ENCODE measurements at places on chromosomes 2 and 18.
A peak's percentile ranks its signal among the peaks of the same experiment; 100 is the strongest.

- DNase-seq: peak; percentile 41
These were observed 7.5 kb upstream of the SP9 start for GRCh38 chr2:174327021-174327840.

- no peak for DNase-seq
These were observed 13.6 kb downstream of the TWSG1 start for GRCh38 chr18:9348079-9348671.

GRCh38 chr2:164979113-164979512 is 23.8 kb upstream of the SLC38A11 start:
- DNase-seq: no peak

DNA sequence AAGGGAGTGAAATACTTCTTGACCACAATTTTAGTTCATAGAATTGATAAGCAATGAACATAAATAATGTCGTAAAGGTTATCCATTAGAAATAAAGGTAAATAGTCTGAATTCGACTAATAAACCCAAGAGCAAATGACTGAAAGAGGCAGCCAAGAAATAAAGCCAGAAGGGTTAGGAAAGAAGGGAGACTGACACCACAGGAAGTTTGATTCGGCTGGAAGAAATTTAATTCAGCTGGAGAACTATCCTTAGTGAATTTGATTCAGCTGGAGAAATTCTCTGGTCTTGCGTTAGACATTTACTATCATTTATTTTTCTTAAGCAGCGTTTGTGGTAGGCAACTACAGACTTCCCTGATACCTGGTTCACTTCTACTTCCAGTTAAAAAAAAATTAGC is 429.6 kb downstream of the PID1 start:
- DNase-seq: no peak

DNA sequence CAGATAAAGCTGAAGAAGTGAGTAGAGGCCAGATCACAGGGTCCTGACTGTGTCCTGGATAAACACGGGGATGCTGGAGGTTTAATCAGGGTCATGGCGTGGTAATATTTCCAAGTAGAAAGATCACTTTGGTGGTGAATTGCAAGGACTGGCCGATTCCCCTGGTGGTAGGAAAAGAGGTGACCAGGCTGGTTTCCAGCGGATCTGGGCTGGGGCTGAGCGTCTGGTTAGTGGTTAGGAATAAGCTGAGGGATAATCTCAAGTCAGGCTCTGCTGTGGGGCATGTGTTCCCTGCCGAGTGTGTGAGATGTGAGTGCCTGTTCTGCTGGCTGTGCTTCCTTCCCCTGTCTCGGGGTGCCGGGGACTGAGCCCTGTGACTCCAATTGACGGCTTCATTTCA is 484.0 kb downstream of the TSN start:
- DNase-seq: no peak

DNA sequence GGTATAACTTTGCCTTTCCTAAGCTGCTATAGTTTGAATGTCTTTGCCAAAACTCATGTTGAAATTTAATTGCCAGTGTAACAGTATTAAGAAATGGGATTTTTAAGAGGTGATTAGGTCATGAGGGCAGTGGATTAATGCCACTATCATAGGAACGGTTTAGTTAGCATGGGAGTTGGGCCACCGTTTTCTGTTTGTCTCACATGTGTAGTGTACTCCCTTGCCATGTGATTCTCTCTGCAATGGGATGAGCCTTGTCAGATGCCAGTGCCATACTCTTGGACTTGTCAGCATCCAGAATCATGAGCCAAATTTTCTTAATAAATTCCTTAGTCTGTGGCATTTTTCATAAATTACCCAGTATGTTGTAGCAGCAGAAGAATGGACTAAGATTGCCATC is 388.9 kb upstream of the RGPD4 start:
- DNase-seq: no peak

DNA sequence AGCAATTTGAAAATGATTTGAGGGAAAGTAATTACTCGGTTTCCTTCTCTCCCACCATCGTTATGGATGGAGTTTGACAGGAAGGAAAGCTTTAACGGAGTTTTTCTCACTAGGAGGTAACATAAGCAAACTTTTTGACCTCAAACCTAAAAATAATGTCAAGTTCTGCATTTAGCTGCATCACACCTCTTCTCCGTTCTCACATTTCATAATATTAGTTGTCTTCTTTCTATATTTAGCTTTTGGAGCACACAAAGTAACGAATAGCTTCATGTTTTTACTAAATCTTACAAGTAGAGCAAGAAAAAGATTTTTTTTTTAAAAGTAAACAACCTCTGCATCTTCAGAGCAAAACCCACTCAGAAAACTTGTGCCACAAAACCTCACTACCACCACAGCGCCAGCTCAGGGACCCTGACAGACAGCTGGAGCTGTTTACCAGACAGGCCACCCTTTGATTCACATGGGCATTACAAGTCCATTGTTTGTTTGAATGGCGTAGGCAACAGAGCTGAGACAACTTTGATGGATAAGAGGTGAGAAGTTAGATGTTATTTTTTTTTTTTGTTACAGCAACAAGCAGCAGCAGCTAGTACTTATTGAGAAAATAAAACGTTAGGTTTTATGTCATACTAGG is 21.9 kb upstream of the ICOS start:
- DNase-seq: no peak

GRCh38 chr2:196372276-196372809 is 201.0 kb upstream of the STK17B start:
- DNase-seq: no peak

- DNase-seq: no peak
These were observed 96.1 kb downstream of the ITGA4 start for GRCh38 chr2:181553244-181553643.

- DNase-seq: no peak
These were observed 63.6 kb downstream of the ZBTB7C start for GRCh38 chr18:48345596-48345995.

GRCh38 chr18:12029786-12030584 is 48.7 kb downstream of the IMPA2 start:
- DNase-seq: no peak

GRCh38 chr2:189312643-189313042 is 128.6 kb upstream of the WDR75 start:
- DNase-seq: no peak

- peak; percentile 57 for DNase-seq
These were observed 889.1 kb upstream of the GCFC2 start for GRCh38 chr2:76599732-76600368.

- DNase-seq: no peak
These were observed 2.8 kb downstream of the CYTIP start for GRCh38 chr2:157441072-157441454.

- no peak for DNase-seq
These were observed 44.8 kb downstream of the PAX8 start for GRCh38 chr2:113233593-113234550.

DNA sequence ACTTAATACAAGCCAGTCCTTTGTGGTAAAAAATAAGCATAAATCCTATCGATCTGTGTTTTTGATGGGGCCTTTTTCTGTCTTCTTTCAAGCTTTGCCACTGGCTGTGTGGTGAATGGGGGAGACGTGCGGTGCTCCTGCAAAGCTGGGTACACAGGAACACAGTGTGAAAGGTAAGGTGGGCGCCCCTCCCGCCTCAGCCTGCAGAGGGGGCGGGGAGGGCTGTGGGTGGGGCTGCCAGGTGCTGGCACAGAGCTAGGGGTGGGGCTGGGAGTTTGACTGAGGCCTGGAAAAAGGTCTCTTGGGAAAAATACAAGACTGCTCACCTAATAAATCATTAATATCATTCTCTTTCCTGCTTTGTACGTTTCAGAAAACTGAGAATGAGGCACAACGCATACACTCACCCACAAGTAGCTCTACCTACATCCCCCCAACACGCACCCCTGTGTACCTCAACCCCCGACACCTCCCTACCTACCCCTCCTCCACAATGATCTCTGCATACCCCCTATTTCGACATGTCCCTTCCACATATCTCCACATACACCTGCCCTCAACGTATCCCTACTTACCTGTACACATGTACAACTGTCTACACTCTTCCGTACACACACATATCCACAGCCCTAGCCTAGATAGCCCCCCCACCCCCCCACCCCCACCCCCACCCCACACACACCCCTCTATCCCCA is 129.7 kb upstream of the TTC39C start:
- peak; percentile 15 for DNase-seq

DNA sequence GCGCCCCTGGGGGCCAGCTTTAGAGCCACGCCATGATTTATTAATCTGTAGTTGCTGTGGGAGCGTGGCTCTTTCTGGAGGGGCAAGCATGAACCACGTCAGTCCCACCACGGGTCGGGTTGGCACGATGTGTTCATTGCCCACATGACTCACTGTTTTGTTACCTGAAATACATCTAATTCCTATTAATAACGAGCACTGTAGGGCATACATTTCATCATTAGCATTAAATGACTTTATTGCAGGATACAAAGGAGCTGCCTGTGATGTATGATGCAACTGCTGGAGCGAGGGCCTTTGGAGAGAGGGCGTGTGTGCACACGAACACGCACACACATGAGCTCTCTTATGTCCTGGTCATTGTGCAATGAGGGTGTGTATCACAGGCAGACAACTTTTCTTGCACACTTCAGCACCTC is 127.0 kb downstream of the INHBB start:
- DNase-seq: no peak

DNA sequence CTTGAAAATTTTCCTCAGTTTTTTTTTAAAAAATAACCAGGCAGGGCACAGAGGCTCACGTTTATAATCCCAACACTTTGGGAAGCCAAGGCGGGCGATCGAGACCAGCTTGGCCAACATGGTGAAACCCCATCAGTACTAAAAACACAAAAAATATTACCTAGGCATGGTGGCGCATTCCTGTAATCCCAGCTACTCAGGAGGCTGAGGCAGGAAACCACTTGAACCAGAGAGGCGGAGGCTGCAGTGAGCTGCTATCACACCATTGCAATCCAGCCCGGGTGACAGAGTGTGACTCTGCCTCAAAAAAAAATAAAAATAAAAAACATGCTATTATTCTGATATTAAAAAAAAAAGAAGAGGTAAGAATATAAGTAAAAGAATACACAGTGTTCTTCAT is 191.0 kb downstream of the ZEB2 start:
- DNase-seq: no peak

- DNase-seq: no peak
These were observed 46.8 kb upstream of the SPOPL start for GRCh38 chr2:138454761-138455160.

Measured in nephron progenitor cell (in vitro differentiated cells).